ENCODE measurements at places on chromosomes 1 and 21.
A peak's percentile ranks its signal among the peaks of the same experiment; 100 is the strongest.

GRCh38 chr1:40665335-40666171, at the start of gene RIMS3:
TSS of gene RIMS3 (minus strand) at chr1:40665682. CDS start at chr1:40641925, 23,757 bp downstream.
- DNase-seq = peak; percentile 88

DNA sequence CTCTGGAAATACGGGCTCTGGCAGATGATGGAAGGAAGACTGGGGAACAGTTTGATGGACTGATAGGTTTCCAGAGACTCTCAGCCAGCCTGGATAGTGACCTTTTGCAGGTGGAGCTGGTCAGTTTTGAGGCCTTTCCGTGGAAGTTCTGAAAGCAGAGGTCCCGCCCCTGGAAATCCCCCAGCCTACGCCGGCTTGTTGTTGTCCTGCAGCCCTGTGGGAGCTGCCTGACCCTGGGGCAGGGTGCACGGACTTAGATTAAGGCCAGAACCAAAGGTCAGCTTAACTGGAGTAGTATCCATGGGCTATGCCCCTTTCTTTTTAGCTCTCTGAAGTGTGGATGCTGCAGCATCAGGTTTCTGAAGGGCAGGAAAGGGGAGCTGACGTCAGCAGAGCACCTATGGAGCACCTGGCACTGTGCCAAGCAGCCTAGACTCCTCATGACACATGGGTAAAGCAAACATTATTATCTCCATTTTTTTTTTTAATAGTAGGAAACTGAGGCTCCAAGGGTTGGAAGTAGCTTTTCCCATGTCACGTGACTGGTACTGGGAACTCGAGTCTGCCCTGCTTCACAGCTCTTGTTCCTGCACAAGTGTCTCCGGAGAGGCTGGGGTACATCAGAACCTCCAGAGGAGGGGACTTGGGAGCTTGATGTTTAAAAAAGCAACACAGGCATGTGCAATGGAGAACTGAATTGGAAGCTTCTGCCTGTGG, 38.5 kb downstream of the IER5 start:
- no peak for DNase-seq

GRCh38 chr1:7845761-7846160, 7.1 kb downstream of the UTS2 start:
- DNase-seq = no peak

DNA sequence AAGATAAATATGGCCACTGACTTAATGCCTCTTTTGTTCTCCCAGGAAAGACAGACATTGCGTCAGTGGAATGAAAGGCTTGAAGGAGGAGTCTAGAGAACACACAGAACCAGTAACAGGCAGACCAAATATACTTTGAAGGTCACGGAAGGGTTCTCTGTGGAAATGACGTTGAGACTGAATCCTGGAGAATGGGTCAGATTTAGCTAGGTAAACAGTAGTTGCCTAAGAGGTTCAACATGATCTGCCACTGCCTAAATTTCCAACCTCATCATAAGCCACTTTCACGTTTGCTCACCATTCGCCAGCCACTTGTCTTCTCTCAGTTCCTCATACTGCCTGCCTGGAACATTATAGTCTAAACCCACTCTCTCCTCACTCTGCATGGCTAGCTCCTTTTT, 20.5 kb downstream of the PLA2G4A start:
- no peak for DNase-seq
